ENCODE measurements at places on chromosomes 7 and 10. TPM values are rescaled to one million over a fixed set of nuclear protein-coding genes. Genes with fewer than 3 reads are reported as not detected.

GRCh38 chr10:90222372-90222771 is 521.0 kb downstream of the KIF20B start:
- DNase-seq, result no peak

DNA sequence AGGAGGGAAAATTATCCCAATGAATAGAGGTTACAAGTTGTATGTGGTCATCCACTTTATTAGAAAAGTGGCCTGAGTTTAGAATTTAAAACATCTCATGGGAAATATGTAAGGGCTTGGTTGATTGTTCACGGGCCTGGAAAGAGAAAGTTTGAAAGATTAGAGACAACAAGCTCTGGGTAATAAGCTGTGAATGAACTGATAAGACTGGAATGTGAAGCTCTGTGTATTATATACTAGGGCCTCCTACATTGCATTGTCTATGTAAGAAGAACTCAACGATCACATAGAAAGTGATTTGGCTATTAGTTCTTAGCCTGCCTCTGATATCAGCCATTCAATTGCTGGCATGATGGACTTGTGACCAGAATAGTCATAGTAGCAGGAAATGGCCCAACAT is 199.2 kb upstream of the MAGI2 start:
- DNase-seq, result no peak

DNA sequence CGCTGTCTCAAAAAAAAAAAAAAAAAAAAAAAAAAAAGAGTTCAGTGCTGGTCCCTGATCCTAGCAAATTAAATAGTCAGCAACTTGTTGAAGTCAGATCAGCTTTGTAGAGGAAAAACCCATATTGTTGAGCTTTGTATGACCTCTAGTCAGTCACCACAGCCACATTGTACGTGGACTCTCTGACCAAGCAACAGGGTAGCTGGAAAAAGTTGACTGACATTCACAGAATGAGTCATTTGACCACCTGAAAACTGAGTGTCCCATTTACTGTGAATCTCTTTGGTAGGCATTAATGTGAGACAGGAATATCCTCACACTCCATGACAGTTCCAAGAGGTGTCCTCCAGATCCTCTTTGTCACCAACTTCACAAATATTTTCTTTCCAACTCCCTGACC is 371.1 kb downstream of the LRRTM3 start:
- DNase-seq, result no peak

GRCh38 chr7:80635998-80636397 is 2.4 kb upstream of the CD36 start:
- DNase-seq, result no peak

SFTPA1 gene
- total RNA-seq, result 10,352 TPM

- DNase-seq, result no peak
Measured at GRCh38 chr10:7700577-7701125, 2.5 kb upstream of the ITIH2 start.

ACBD7 gene
- total RNA-seq, result not detected

NKX2-3 gene
- total RNA-seq, result not detected

CFAP43 gene
- 12.9 TPM for total RNA-seq

GIMAP1 gene
- total RNA-seq, result 18.8 TPM

- no peak for DNase-seq
Measured at GRCh38 chr10:117339578-117339977, 35.7 kb downstream of the PDZD8 start.

EXOC6 gene
- total RNA-seq, result 19.6 TPM

DNA sequence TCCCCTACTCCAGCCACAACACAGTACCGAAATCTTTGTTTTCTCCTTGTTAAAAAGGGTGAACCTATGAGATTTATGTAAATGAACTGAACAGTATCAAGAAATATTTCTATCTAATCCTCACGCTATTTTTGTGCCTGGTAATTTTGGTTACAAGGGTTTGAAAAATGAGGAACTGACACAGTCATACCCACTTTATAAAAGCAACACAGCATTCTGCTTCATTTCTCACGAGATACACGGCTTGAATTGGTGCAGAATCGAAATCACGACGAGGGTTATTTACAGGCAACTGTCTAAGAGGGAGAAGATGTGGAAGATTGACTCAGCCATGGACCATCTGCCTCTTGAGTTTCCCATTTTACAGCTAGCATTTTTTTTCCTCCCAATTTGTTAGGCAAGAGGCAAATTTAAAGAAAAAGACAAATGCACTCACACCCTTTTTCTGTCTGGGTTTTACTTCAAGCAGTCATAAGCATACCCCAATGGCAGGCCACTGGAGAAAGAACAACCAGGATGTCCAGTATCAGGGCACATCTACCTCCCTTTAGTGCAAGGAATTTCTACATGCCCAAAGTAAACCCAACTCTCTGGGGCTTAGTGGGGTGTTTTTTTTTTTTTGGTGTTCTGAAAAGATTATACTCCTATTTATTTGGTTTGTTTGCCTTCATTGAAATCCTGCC is 108.1 kb downstream of the ITGB8 start:
- DNase-seq, result no peak

DNA sequence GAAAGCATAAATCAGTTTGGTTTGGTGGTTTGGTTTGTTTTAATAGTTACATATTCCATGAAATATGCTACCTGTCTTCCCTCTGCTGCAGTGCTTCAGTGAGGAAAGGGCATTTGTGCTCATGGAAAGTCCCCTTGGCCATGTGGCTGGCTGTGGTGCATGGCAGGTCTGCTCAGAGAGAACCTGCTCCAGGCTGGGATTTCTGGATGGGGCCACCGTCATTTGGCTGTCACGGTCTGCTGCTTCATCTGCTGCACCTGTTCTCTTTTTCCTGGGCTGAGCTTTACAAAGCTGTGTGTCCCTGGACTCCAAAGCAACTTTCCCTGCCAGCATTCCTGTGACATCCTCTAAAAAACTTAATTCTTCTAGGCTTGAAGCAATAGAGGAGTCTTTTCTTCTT is 8.9 kb downstream of the CDK14 start:
- DNase-seq, result no peak

GRCh38 chr7:15571301-15571878 is 9.6 kb upstream of the AGMO start:
- no peak for DNase-seq

DNA sequence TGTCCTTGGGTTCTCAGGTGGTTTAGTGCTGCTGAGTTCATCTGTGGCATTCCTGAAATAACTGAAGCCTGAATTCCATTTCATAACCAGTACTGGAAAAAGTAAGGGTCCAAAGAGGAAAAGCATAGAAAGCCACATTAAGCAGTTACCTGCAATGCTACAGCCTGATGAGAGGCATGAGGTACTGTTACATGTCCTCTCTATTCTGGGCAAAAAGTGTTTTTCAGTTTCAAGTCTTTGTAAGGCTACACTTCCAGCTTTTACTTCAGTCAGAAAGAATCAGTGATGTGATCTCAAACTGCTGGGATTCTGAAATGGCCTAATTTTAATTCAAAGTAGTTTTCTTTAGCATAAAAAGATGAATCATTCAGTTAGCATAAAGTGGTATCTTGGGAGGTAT is 369.5 kb downstream of the PHF14 start:
- DNase-seq, result no peak

DNA sequence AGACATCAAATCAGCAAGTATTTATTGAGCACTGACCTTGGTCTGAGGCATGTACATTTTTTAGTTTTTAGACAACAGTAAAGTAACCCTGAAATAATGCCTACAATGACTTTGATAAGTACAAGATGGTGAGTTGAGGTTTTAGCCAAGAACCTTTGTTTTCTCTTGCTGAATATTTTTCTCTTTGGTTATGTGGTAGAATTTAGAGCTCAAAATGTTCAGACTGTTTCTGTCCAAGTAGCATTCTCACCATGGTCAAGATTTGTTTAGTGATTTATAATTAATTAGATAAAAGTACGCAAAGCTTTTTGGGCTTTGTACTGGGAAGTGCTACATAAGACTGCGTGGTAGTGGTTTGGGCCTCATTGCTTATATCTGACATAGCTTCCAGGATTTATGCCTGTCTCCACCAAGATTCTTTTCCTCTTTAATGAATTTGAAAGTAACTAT is 102.4 kb downstream of the KAT6B start:
- no peak for DNase-seq

DNA sequence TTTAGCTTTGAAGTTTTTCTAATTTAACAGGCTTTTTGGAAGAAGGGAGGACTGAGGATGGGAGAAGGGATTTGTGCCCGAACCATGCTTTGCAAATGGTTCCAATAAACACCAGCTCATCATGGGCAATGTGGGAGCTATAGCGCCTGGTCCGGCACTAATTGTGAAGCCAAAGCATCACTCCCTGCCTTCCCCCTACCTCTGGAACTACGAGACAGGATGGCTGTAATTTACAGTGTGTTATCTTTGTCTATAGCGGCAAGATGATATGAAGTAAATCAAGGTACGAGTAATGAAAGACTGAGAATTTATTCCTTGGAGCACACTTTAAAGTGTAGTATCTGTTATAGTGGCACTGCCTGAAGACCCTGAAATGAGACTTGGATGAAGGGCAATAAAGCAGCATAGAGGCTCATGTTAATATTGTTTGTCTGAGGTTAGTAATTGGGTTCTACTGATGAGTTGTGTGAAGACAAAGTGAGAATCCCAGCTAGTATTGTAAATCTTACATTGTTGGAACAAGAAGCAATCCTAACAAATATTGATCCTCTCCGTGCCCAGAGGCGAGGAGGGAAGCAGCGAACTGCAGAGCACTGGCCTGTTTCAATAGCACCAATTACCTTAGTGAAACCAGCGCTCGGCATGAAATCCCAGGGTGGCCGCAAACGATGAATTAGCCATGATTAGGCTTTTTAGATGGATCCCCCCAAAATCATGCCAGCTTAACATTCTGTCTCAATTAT is 507.1 kb downstream of the LRMDA start:
- no peak for DNase-seq

DNA sequence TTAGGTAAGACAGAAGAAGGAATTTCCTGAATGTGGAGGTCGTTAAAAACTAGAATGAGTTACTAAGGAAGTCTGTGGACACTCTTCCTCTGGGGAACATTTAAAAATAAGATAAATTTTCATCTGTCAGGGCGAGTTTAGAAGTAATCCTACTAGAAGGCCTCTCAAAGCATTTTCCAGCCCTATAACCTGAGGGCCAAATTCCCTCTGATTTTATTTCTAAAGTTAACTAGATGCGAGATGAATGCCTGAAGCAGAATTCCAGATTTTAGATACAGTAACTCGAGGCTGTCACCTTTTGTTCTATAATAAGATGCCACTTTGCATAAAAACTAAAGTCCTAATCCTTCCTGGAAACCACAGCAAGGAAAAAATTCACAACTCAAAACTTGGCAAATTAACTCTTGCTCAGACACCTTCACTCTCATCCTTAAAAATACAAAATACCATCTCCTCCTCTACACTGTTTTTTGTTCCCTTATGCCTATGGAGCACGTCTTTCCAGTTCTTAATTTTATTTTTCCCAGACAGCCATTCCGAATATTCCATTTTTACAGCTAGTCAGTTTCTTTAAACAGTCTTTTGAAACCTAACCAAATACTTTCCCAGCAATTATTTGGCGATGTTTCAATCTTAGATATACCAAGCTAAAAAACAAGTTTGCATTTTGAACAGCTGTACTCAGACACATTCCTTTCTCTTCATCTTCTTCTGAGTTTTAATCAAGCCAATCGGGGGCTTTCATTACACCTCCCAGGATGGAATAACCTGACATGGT is 420.7 kb upstream of the NFE2L3 start:
- no peak for DNase-seq

DNA sequence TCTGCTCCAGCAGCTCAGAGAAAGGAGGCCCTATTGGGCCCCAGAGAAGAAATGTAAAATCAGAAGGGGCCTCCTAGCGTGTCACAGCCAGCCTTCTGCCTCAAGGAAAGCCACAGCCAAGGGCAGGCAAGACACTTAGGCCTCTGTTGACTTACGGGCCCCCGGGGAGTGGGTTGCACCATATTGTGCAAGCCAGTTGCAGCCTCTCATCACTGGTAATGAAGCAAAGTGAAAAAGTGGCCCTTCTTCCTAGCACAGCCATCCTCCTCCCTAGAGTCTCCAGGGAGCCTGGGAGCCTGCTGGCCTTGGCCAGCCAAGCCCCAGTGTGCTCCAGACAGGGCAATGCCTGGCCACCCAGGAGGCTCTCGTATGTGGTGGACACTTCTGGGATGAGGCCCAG is 56.2 kb upstream of the GDF10 start:
- DNase-seq, result no peak

GRCh38 chr10:119191881-119192280 is 13.3 kb upstream of the PRDX3 start:
- no peak for DNase-seq

DNA sequence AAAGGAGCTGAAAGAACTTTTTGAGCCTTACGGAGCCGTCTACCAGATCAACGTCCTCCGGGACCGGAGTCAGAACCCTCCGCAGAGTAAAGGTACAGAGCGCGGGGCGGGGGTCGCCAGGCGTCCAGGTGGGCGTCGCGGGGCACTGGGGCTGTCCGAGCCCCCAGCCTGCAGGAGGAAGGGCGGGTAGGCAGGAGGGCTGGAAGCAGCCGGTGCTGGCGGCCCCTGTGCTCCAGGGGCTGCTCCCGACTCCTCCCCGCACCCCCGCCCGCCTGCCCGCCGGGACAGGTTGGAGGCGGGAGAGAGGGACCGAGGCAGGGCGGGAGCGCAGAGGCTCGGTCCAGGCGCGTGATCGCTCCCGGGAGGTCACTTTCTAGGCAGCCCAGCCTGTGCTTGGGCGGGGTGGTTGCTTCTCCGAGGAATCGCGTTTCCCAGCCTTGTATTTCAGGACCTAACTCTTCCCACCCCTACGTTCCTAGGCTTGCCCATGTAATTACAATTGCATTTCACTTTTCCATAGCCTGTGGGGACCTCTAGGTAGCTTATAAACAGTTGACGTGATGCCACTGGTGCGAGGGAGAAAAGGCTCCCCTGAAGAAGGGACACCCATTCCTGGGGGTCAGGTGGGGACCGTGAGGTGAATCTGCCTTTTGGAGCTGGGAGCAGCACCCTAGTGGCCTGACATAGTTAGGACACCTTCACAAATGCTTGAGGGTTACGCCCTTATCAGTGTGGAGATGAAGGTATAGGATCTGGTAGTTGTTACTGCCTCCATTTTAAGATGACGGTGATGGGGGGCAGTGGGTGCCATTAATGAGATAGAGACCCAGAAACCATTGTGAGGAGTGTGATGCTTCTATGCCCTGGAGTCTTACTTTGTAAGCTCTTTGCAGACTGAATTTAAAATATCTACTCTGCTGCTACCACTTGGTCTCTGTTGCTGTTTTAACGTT is 148.2 kb downstream of the CELF2 start:
- peak; percentile 63 for DNase-seq

CPVL gene
- 49.4 TPM for total RNA-seq

CTAGE4 gene
- 8.5 TPM for total RNA-seq

RAMP3 gene
- total RNA-seq, result 183 TPM

DNA sequence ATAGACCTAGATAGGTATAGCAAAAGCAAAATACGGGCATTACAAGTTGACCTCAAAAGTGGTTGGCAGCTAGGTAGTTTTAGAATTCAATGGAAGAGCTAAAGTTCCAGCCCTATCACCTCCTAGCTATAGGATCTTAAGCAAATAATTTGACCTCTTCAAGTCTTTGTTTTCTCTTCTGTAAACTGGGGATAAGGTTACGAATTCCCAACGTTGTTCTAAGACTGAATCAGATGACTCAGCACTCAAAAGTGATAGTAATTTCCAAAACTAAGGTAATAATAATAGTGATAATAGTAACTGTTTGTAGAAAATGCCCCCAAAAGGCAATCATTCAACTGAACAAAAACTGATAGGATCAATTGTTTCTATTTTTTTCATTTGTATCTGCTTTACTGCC is 445.2 kb downstream of the KCNMA1 start:
- no peak for DNase-seq

CELF2 gene
- 106 TPM for total RNA-seq
